ENCODE measurements at places on chromosomes 1 and 21.

DNA sequence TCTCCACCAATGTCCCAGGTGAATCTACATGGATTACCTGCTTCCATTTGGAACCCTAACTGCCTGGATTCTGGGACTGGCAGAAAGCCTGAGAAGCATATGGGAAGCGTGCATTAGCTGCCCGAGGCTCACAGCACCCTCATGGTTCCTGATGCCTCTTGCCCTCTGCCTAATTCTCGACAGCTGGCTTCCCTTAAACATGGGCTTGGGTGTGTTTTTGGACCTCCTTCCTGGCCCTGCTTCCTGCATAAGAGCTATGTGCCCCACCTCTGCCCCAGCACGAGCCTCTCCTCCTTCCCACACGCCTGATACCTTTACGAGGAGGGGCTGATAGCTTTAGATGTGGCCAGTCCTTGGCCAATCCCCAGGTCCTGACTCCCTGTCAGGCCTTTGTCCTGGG is 152.4 kb upstream of the HMGB4 start:
- DNase-seq: no peak

DNA sequence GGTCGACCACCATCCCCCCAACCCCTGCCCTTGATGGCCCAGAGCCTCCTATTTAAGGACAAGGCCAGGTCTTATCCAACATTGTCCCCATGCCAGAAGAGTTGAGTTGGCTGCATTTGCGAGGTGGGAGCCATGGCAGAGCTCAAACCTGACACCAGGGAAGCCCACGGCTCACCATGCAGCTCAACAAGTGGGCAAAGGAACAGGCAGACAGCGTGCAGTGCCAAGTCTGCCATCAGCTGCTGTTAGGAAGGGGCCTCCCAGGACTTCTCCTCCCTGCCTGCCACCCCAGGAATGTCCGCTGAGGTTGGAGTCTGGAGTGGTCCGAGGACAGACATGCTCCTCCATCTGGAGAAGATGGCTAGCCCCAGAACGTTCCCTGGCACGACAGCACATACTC is 19.9 kb downstream of the SLC45A3 start:
- no peak for DNase-seq

GRCh38 chr21:29613021-29613420 is 314.3 kb downstream of the BACH1 start:
- DNase-seq: no peak

DNA sequence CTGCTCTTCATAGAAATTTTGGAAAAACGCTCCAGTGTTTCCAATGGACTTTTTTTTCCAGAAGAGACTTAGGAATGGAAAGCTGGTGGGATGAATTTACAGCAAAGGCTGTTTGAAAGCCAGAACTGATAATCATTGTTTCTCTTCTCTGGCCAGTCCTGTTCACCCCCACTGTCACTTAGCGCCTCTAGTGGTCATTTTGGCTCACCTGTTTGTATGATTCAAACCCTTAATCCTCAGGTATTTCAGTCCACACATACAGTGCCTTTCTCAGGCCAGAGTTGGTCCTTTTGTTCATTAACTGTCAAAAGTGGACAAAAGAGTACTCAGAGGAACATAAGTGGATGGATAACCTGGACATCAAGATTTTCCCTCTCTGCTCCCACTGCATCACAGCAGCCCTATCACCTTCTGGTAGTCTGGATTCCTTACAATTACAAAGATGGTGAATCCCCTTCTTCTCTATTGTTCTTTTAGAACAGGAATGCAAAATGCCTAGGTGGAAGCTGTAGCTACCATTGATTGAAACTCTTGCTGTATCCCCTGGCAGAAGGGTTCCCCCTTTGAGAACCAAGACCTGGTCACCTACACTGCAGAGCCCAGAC is 177.6 kb upstream of the OLFM3 start:
- DNase-seq: no peak

DNA sequence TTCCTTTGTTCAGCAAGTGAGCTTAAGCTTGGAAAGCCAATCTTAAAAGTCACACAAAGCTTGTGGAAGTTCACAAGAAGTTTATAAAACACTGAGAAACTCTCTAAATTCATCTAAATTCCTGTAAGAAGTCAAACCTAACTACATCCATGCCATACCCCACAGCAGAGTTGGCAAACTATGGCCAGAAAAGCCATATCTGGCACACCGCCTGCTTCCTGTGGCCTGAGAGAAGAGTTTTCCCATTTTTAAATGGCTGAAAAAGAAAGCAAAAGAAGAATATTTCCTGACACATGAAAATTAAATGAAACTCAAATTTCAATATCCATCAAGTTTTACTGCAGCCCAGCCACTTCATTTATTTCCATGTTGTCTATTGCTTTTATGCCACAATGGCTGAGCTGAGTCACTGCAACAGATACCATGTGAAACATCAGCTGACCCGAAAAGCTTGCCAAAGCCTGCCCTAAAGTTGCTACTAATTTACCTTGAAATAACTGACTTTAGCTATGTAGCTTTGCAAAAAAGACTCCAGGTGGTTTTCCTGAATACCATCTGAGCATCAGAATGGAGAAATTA is 237.1 kb downstream of the SLC45A1 start:
- no peak for DNase-seq
